ENCODE measurements at places on chromosomes 1 and 21. TPM values are rescaled to one million over a fixed set of nuclear protein-coding genes. Genes with fewer than 3 reads are reported as not detected.
A peak's percentile ranks its signal among the peaks of the same experiment; 100 is the strongest.

Gene NBPF19
- 4.3 TPM for polyA plus RNA-seq

Gene SNRNP40
- polyA plus RNA-seq, result 69.5 TPM

Gene PRXL2B
- 59.5 TPM for polyA plus RNA-seq

Gene HMGCS2
- 0.15 TPM for polyA plus RNA-seq

Gene PRDM2
- polyA plus RNA-seq, result 32.5 TPM

Gene S100A3
- polyA plus RNA-seq, result 0.86 TPM

Gene C1orf141
- not detected for polyA plus RNA-seq

Gene CNR2
- not detected for polyA plus RNA-seq

Gene C4BPA
- not detected for polyA plus RNA-seq

Gene NGF
- polyA plus RNA-seq, result 1.00 TPM

DNA sequence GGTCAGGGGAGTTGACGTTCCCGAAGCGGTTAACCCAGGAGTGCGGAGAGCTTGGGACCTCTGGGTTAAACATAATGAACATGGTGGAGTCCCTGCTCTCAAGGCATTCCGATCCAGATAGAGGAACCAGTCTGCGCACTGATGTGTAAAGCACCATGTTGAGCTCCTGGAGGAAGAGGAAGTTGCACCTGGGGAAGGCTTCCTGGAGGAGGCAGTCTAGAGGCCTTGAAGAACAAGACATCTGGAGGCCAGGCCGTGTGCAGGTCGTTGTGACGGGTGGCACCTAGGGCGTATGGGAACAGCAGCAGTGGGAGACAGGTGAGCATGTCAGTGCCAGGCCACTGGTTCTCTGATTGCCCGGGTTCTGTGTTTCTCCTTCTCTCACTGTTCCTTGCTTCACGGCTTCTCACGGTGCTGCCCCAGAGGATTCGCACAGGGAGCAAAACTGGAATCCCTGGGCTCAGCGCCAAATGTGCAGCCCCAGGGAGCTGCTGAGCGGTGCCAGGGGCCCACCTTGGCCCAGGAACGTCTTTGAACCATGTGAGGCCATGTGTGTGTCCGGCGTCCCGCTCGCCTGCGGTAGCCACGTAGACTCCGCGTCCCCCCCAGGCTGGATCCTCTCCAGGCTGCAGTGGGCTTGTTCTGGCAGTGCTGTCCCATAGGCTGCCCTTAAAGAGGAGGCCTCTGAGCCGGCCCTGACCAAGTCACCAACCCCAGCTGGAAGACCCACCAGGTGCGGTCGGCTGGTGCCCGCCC is 122.9 kb upstream of the GALNT2 start:
- peaks cover 6% of the 10 kb centered on the region for H3K27me3 ChIP-seq
- H3K36me3 ChIP-seq, result no peaks in the 10 kb centered on the region
- peaks cover 8% of the 10 kb centered on the region for H3K4me1 ChIP-seq
- no peak overlapping the region for H3K4me3 ChIP-seq
- no peak for DNase-seq

DNA sequence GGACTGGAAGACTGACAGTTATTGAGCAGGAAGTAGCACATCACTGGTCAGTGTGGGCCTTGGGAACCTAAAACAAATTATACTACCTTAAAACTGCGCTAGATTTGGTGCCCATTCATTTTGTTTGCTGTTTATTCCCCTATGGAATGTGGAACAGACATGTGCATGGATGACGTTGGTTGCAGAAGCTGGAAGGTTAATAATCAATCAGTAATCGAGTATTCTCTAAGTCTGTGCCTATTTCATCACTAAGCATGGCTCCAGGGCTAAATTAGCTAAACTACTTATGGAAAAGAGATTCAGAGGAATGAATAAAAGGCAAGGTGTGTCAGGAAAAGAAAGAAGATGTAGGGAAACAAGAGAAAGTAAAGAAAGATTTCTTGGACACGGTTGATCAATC is 33.5 kb upstream of the DPT start:
- peaks cover 2% of the 10 kb centered on the region for H3K27me3 ChIP-seq
- H3K27ac ChIP-seq, result no peak overlapping the region
- H3K4me3 ChIP-seq, result no peak overlapping the region
- no peaks in the 10 kb centered on the region for H3K36me3 ChIP-seq
- DNase-seq, result no peak

DNA sequence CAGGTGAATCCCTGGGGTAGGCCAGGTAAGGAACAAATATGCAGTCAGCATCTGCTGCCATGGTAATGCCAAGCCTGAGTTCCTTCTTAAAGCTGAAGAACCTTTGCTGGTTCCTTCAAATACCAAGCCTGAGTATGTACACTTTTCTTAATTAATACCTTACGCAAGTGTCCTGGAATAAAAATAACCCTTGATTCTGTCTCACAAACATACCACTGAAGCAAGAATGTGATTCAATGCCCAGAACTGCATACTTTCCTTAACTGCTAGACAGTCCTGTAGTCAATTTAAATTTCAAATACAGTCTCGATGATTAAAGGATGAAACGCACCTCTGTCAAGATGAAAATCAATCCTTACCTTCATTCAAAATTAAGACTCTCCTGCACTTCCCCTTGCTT is 634.0 kb upstream of the CHRM3 start:
- no peak for DNase-seq
- H3K27ac ChIP-seq, result no peak overlapping the region
- H3K36me3 ChIP-seq, result no peaks in the 10 kb centered on the region
- H3K27me3 ChIP-seq, result no peaks in the 10 kb centered on the region

- H3K27ac ChIP-seq, result no peak overlapping the region
- H3K4me3 ChIP-seq, result no peak overlapping the region
- DNase-seq, result no peak
- peaks cover 61% of the 10 kb centered on the region for H3K4me1 ChIP-seq
- H3K27me3 ChIP-seq, result no peaks in the 10 kb centered on the region
These were observed 28.5 kb upstream of the PLXNA2 start for GRCh38 chr1:208272713-208273112.

DNA sequence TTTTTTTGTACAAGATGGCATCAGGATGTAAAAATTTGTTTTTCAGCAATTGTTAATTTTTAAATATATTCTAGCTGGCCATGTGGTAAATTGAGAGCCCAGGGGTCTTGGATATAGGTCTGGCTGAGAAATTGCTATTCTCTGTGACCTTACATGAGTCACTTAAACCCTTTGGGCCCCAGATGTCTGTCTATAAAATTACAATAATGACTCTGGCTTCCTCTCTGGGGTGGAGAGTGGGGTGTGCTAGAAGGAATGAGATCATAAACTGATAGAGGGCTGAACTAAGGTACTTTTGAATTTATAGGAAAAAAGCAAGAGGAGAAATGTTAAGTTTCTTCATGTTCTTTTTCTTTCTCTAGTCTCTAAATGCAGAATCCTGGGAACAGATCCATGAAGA is 12.4 kb upstream of the TCHH start:
- no peaks in the 10 kb centered on the region for H3K36me3 ChIP-seq
- H3K4me1 ChIP-seq, result no peaks in the 10 kb centered on the region
- H3K4me3 ChIP-seq, result no peak overlapping the region
- no peaks in the 10 kb centered on the region for H3K27me3 ChIP-seq
- H3K27ac ChIP-seq, result no peak overlapping the region

- DNase-seq, result peak; percentile 83
- no peaks in the 10 kb centered on the region for H3K27me3 ChIP-seq
- no peak overlapping the region for H3K27ac ChIP-seq
- no peaks in the 10 kb centered on the region for H3K4me1 ChIP-seq
- no peak overlapping the region for H3K4me3 ChIP-seq
These were observed 119.3 kb upstream of the CDC42BPA start for GRCh38 chr1:227437495-227438008.

- DNase-seq, result no peak
- no peaks in the 10 kb centered on the region for H3K36me3 ChIP-seq
- H3K4me3 ChIP-seq, result no peak overlapping the region
- peaks cover 2% of the 10 kb centered on the region for H3K4me1 ChIP-seq
These were observed 80.2 kb downstream of the RABGAP1L start for GRCh38 chr1:174239541-174239940.

DNA sequence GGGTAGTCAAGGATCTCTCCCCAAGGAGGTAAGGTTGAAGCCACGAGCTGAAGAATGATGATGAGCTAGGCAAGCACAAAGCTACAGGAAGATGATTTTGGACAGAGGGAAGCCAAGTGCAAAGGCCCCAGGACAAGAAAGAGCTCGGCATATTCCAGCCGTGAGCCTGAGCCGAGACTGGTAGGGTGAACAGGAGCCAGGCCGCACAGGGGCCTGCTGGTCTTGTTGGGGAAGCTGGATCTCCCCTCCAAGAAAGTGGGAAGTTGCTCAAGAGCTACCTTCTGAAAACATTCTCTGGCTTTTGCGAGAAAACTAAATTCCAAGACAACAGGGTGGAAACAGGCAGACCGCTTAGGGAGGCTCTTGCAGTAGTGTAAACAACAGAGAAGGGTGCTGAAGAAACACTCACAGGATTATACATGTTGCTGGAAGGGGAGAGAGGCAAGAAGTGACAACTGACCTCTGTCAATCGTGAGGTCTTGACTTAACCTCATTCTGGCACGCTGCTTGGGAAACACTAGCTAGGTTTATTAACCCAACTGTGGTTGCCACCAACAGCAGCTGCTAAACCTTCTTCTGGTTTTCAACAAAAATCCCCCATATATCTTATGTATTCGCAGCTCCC is 625.2 kb downstream of the SMYD3 start:
- DNase-seq, result no peak
- H3K27me3 ChIP-seq, result no peaks in the 10 kb centered on the region
- H3K27ac ChIP-seq, result no peak overlapping the region
- no peak overlapping the region for H3K4me3 ChIP-seq

DNA sequence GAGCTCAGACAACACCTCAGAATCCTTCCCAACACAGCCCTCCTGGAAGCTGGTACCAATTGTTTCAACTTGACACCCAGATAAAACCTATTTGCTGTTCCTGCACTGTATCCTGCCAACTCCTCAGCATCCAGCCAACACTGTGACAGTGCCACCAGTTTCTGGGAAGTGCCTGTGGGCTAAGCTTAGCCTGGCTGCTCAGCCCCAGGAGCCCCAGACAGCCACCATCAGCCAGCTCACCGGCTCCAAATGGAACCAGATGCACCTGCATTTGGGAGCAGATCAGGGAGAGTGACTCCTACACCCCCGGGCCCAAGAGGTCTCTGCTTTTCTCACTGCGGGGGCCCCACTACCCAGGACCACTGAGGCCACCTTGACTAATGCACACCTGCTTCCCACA is 24.9 kb downstream of the KCNN3 start:
- no peak for DNase-seq
- H3K27ac ChIP-seq, result no peak overlapping the region
- no peaks in the 10 kb centered on the region for H3K27me3 ChIP-seq
- no peak overlapping the region for H3K4me3 ChIP-seq

GRCh38 chr1:203410182-203410900 is 59.4 kb upstream of the FMOD start:
- no peak overlapping the region for H3K4me3 ChIP-seq
- no peaks in the 10 kb centered on the region for H3K4me1 ChIP-seq
- DNase-seq, result no peak
- no peaks in the 10 kb centered on the region for H3K36me3 ChIP-seq
- no peak overlapping the region for H3K27ac ChIP-seq
- H3K27me3 ChIP-seq, result no peaks in the 10 kb centered on the region

GRCh38 chr21:45344576-45344975 is 56.9 kb upstream of the POFUT2 start:
- H3K27me3 ChIP-seq, result no peaks in the 10 kb centered on the region
- no peak overlapping the region for H3K27ac ChIP-seq
- DNase-seq, result no peak
- no peak overlapping the region for H3K4me3 ChIP-seq
- H3K36me3 ChIP-seq, result no peaks in the 10 kb centered on the region

DNA sequence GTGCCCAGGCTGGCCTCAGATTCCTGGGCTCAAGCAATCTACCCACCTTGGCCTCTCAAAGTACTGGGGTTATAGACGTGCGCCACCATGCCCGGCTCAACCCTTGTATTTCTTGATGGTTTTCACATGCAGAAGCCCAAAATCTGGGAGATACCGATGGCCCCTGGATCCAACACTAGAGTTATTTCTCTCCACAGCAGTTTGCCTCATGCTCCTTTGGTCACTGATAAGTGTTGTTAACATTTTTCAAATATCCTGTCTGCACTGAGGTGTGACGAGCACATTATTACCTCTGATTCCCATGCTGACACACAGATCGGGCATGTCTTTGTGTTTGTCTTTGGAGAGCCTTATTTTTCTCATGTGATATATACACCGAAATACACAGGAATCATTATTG is 107.0 kb downstream of the KIF26B start:
- no peak overlapping the region for H3K4me3 ChIP-seq
- H3K27ac ChIP-seq, result peak overlapping the region; percentile 81
- no peaks in the 10 kb centered on the region for H3K36me3 ChIP-seq
- no peak for DNase-seq
- H3K4me1 ChIP-seq, result peaks cover 40% of the 10 kb centered on the region

- peaks cover 4% of the 10 kb centered on the region for H3K4me1 ChIP-seq
- H3K36me3 ChIP-seq, result no peaks in the 10 kb centered on the region
- H3K4me3 ChIP-seq, result no peak overlapping the region
- no peaks in the 10 kb centered on the region for H3K27me3 ChIP-seq
These were observed 16.2 kb upstream of the COL18A1 start for GRCh38 chr21:45388611-45389296.

GRCh38 chr1:71861022-71861421 is 421.3 kb downstream of the NEGR1 start:
- H3K27ac ChIP-seq, result no peak overlapping the region
- no peaks in the 10 kb centered on the region for H3K4me1 ChIP-seq
- no peaks in the 10 kb centered on the region for H3K27me3 ChIP-seq
- DNase-seq, result no peak
- no peak overlapping the region for H3K4me3 ChIP-seq

GRCh38 chr1:5745800-5746610 is 246.2 kb downstream of the NPHP4 start:
- H3K36me3 ChIP-seq, result no peaks in the 10 kb centered on the region
- peaks cover 14% of the 10 kb centered on the region for H3K27me3 ChIP-seq
- DNase-seq, result peak; percentile 83
- no peaks in the 10 kb centered on the region for H3K4me1 ChIP-seq

DNA sequence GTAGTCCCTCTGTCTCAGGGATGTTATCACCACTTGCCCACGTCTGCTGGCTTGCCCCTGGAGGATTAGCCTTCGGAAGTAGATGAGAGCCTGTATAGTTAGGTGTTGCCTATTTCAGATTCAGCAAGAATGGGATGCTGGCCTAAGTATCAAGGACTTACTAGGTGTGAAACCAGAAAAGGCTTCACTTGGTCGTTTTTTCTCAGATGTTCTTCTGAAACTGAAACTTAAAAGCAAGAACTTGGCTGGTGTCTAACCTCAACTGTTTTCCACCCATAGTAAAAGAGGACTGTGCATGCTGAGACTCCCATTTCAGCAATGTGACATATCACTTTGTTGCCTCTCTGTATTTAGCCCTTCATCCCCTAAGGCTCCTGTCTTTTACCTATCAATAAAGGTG is 67.0 kb upstream of the LRRC53 start:
- no peak overlapping the region for H3K27ac ChIP-seq
- H3K36me3 ChIP-seq, result no peaks in the 10 kb centered on the region
- no peaks in the 10 kb centered on the region for H3K4me1 ChIP-seq

GRCh38 chr1:246106342-246106763 is 400.7 kb downstream of the SMYD3 start:
- no peak for DNase-seq
- no peaks in the 10 kb centered on the region for H3K4me1 ChIP-seq
- no peaks in the 10 kb centered on the region for H3K27me3 ChIP-seq
- no peak overlapping the region for H3K27ac ChIP-seq

- no peak for DNase-seq
- H3K27ac ChIP-seq, result no peak overlapping the region
- no peak overlapping the region for H3K4me3 ChIP-seq
- H3K4me1 ChIP-seq, result no peaks in the 10 kb centered on the region
These were observed 127.1 kb downstream of the C1orf21 start for GRCh38 chr1:184513966-184514365.

All from cardiac muscle cell (in vitro differentiated cells and primary cell).